ENCODE measurements at places on chromosomes 6 and 20. TPM values are rescaled to one million over a fixed set of nuclear protein-coding genes. Genes with fewer than 3 reads are reported as not detected.

RAET1L gene
- not detected for total RNA-seq

TAP2 gene
- total RNA-seq, result 47.3 TPM

C6orf132 gene
- total RNA-seq, result 0.34 TPM

RNF217 gene
- total RNA-seq, result 8.6 TPM

CLVS2 gene
- total RNA-seq, result not detected

NOL7 gene
- 88.8 TPM for total RNA-seq

PDE7B gene
- 25.1 TPM for total RNA-seq

WFDC5 gene
- total RNA-seq, result not detected

SLC32A1 gene
- total RNA-seq, result not detected

MAP7 gene
- total RNA-seq, result 1.00 TPM

BLOC1S5 gene
- total RNA-seq, result 9.6 TPM

ULBP1 gene
- total RNA-seq, result not detected

ADGRF4 gene
- not detected for total RNA-seq

ZNF341 gene
- total RNA-seq, result 1.5 TPM

THBD gene
- 0.34 TPM for total RNA-seq

SLC17A2 gene
- not detected for total RNA-seq

SMIM26 gene
- 59.9 TPM for total RNA-seq

PDYN gene
- not detected for total RNA-seq

MROH8 gene
- 4.8 TPM for total RNA-seq

ATRN gene
- 40.3 TPM for total RNA-seq

TREM2 gene
- total RNA-seq, result not detected

TMEM217 gene
- 2.4 TPM for total RNA-seq

MAPK13 gene
- 0.36 TPM for total RNA-seq

HTR1E gene
- not detected for total RNA-seq
